CD8-positive, alpha-beta T cell (primary cell): ENCODE measurements at places on chromosomes 1 and 21.

- no peak for DNase-seq
These were observed 183.6 kb downstream of the NR5A2 start for GRCh38 chr1:200211157-200211556.

GRCh38 chr1:214541206-214541605, 10.2 kb downstream of the PTPN14 start:
- no peak for DNase-seq

DNA sequence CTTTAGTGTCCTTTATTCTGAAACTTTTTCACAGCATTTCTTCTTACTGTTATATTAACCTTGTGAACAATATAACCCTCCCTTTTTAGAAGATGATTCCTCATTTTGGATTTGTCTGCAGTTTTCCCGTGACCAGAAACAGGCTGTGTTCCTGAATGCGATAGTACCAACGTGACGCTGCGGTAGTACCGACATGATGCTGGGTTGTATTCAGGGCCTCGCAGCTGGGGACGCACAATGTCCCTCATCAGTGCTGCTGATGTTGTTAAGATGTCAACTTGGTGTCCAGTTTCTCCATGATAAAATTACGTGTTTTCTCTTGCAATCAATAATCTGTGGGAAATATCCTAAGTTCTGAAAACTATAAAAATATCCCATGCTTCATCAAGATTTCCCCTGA, 761.4 kb upstream of the TPTE start:
- no peak for DNase-seq

GRCh38 chr1:213987422-213987926, 299 bp upstream of the PROX1 start:
- no peak for DNase-seq
